Pulmonary artery endothelial cell (primary cell): ENCODE measurements at places on chromosomes 4 and X.

DNA sequence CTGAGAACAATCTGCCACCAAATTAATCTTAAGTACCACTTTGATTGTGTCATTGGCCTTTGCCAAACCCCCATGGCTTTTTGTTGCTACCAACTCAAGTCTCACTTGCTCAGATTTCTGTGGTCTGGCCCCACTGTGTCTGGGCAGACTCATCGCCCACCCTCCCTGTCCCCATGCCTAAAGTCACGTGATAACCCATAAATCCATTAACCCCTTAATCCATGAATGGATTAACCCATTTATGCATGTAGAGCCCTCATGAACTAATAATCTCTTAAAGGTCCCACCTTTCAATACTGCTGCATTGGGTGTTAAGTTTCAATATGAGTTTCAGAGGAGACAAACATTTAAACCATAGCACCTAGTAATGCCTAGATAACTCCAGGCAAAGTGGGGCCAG lies 78.5 kb upstream of the BLTP1 start:
- DNase-seq = no peak

GRCh38 chrX:1380672-1381233 lies 11.2 kb downstream of the SLC25A6 start:
- no peak for DNase-seq

GRCh38 chrX:11688201-11688600 lies 22.5 kb upstream of the ARHGAP6 start:
- no peak for DNase-seq

GRCh38 chrX:11408783-11409182 lies 115.6 kb downstream of the AMELX start:
- no peak for DNase-seq
